Activated CD4-positive, alpha-beta T cell treated with anti-CD3 and anti-CD28 coated beads for 4 hours (primary cell): ENCODE measurements at places on chromosomes 13 and 19.

DNA sequence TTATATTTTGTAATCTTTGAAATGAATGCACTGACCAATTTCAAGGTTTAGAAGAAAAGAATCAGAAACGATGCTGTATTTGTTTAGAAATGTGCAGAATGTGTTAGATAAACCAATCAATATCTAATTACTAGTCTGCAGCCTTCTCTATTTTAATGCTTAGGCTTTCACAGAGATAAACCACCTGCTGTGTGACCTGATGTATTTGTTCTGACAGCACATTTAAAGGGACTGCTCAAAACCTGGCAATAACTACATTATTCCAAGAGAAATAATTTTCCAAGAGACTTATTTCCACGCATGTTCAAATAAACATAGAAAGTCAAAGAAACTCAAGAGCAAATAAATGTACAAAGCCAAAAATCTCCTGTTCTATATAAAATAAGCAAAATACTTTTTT, 641.6 kb upstream of the PCDH20 start:
- no peak for DNase-seq

DNA sequence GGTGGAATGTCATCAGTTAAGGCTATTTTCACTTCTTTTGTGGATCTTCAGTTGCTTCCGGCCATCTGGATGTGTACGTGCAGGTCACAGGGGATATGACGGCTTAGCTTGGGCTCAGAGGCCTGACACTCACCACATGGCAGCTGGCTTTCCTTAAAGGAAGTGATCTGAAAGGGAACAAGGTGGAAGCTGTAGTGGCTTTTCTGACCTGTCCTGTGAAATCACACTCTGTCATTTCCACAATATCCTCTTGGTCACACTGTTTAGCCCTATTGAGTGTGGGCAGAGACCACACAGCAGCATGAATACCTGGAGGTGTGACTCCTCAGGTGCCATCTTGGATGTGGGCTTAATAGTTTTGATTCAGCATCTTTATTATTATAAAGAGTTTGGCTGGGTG, 4.5 kb upstream of the BAX start:
- no peak for DNase-seq

DNA sequence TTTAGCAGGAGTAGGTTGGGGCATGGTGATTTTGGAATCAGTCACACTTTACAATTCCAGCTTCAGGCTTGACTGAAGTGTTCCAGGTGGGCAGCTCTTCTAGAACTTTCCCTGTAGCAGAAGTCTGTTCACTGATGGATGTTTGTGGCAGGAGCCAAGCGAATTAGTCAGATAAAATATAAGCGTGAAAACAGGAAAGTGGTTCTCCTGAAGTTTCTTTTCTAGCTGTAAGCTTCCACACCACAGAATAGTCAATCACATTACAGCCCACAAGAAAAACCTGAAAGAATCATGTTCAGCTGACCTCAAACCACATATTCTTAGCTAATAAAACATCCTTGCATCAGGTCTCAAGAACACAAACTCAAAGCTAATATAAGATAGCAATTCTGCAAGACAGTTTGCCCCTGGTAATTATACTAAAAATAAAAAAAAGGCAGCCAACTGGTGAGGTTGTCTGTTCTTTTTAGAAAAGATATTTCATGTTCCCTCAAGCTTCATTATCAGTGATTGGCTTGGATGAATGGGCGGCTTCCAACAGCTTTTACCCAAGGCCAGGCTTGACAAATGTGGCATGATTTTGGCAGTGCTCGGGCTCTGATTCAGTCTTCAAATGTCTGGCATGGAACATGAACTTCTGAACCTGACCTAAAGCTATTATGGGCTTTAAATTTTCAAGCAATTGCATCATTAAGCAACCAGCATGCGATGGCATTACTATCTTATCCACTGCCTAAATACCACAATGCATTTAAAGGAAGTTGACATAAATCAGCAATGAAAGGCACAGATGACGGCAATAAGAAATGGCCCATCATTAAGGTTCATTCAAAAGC, 136.8 kb downstream of the DCLK1 start:
- no peak for DNase-seq

DNA sequence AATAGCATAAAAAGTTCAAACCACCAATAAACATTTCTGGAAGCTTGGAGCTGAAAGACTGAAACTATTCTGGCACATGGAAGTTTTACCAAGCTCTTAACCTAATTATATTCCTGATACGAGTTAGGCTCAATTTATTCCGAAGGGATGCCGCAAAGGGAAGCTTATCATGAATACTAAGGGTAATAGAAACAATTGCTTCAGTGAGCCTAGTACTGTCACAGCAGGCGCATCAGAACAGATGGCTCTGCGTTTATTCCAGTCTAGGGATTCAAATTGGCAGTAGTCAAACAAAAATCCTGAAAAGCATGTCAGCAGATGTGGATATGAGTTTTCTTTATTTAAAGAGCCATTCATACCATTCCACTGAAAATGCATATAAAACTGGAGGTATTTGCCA, 779.5 kb downstream of the GPC5 start:
- DNase-seq: no peak
